Mammary epithelial cell (primary cell): ENCODE measurements at places on chromosomes 4 and X. TPM values are rescaled to one million over a fixed set of nuclear protein-coding genes. Genes with fewer than 3 reads are reported as not detected.

DNA sequence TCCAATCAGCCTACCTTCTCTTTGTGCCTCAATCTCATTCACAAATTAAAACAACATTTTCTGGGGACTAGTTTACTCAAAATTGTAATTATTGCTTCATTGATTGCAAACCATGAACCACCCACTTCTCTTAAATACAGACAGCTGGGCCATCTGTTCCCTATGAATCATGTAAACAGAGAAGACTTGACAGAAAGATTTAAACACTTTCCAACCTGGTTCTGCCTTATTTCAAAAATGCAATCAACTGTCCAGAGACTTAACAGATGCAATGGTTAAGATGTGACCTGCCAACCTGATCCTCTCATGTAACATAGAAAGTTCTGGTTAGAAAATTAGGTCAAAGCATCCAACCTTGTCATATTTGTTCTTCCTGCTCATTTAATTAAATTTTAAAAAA, 20.8 kb upstream of the SERTM2 start:
- no peak for DNase-seq

DNA sequence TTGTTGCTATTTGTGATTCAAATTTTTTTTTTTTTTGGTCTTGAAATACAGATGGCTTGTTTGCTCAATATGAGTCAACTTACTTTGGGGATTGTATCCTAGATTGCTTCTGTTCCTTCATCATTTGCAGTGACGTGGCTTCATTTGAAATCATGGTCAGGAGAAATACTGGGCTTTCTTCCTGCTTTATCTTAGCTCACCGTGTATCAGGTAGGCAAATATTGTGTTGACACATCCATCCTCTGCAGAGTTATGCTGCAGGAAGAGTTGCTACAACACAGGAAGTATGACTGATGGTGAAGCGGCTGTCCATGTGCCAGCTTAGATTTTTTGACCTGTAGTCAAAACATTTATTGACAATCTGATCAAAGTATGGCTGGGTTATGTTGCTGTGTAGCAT, 232.2 kb downstream of the C4orf33 start:
- peak; percentile 5 for DNase-seq

DNA sequence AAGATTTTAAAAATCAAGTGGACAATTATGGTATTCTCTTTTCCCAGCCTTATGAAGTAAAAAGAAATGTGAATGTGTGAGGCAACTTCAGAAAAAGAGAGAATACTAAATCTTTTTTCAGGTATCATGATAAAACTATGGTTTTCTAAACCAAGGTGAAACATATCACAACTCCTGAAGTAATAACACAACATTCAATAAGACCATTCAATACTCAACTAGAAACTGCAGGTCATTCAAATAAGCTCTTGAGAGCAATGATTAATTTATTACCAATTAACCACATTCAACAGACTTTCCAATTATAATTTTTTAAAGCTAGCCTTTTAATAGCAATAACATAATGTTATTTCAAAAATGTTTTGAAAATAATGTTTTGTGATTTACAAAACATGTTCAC, 35.8 kb downstream of the SLC10A7 start:
- DNase-seq, result no peak

GRCh38 chr4:22901631-22902030, 208.9 kb downstream of the GBA3 start:
- DNase-seq, result no peak

The GLRA2 gene
- total RNA-seq, result not detected
